Breast epithelium (tissue), 4 donors: ENCODE measurements at places on chromosomes 5 and 9. TPM values are rescaled to one million over a fixed set of nuclear protein-coding genes. Genes with fewer than 3 reads are reported as not detected.

- no peak overlapping the region for H3K4me3 ChIP-seq
- H3K36me3 ChIP-seq: no peaks in the 10 kb centered on the region
- DNase-seq: no peak
- no peaks in the 10 kb centered on the region for H3K4me1 ChIP-seq
- H3K27me3 ChIP-seq: no peaks in the 10 kb centered on the region
Measured at GRCh38 chr9:117963493-117964090, 259.4 kb downstream of the TLR4 start.

GRCh38 chr5:157470631-157471030 is 10.6 kb downstream of the NIPAL4 start:
- H3K27ac ChIP-seq: no peak overlapping the region
- H3K27me3 ChIP-seq: no peaks in the 10 kb centered on the region
- H3K4me1 ChIP-seq: no peaks in the 10 kb centered on the region
- no peak for DNase-seq
- no peak overlapping the region for H3K4me3 ChIP-seq

- H3K4me1 ChIP-seq: no peaks in the 10 kb centered on the region
- H3K36me3 ChIP-seq: no peaks in the 10 kb centered on the region
- peaks cover 30% of the 10 kb centered on the region for H3K27me3 ChIP-seq
- H3K27ac ChIP-seq: no peak overlapping the region
- DNase-seq: no peak
Measured at GRCh38 chr5:42948961-42949347, 91.2 kb downstream of the ANXA2R start.

- no peak overlapping the region for H3K4me3 ChIP-seq
- H3K27ac ChIP-seq: no peak overlapping the region
- no peaks in the 10 kb centered on the region for H3K27me3 ChIP-seq
- H3K36me3 ChIP-seq: no peaks in the 10 kb centered on the region
Measured at GRCh38 chr9:131721076-131721475, 18.8 kb downstream of the RAPGEF1 start.

GRCh38 chr9:71767776-71768321 is 464 bp downstream of the CEMIP2 start:
- peak; percentile 55 for DNase-seq
- H3K4me3 ChIP-seq: peak overlapping the region; percentile 83
- no peaks in the 10 kb centered on the region for H3K36me3 ChIP-seq
- peak overlapping the region; percentile 91 for H3K27ac ChIP-seq

- DNase-seq: peak; percentile 66
- no peaks in the 10 kb centered on the region for H3K36me3 ChIP-seq
- H3K27me3 ChIP-seq: no peaks in the 10 kb centered on the region
- H3K4me1 ChIP-seq: no peaks in the 10 kb centered on the region
- no peak overlapping the region for H3K4me3 ChIP-seq
Measured at GRCh38 chr9:84750152-84750865, 80.8 kb downstream of the NTRK2 start.

GRCh38 chr5:1649554-1649953 is 125.8 kb upstream of the LPCAT1 start:
- no peaks in the 10 kb centered on the region for H3K36me3 ChIP-seq
- H3K27me3 ChIP-seq: no peaks in the 10 kb centered on the region
- H3K27ac ChIP-seq: no peak overlapping the region

- H3K4me3 ChIP-seq: no peak overlapping the region
- H3K36me3 ChIP-seq: no peaks in the 10 kb centered on the region
- DNase-seq: no peak
- no peaks in the 10 kb centered on the region for H3K27me3 ChIP-seq
- H3K27ac ChIP-seq: no peak overlapping the region
Measured at GRCh38 chr5:62371409-62371808, 32.3 kb downstream of the DIMT1 start.

GRCh38 chr9:112719241-112719691 is 1.3 kb upstream of the INIP start:
- H3K4me1 ChIP-seq: no peaks in the 10 kb centered on the region
- H3K36me3 ChIP-seq: no peaks in the 10 kb centered on the region
- H3K27me3 ChIP-seq: no peaks in the 10 kb centered on the region
- no peak for DNase-seq
- no peak overlapping the region for H3K4me3 ChIP-seq
- peak overlapping the region; percentile 8 for H3K27ac ChIP-seq

DNA sequence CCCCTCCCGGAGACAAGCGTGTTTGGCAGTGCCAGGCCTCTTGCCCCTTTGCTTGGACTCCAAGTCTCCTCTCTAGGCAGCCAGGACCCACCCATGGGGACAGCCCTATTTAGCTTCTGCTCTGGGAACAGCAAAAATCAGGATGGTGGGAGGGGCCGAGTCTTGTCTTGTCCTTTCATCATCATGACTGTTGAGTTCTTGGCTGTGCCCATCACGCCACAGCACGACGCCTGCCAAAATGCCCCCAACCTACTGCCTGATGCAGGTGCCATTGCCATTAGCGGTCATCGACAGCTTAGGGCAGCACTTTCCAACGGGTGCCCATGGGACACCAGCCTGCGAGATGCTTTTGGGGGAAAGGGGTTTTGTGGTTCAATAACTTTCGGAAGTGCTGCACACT is 18.9 kb downstream of the PLPP7 start:
- no peak for DNase-seq
- no peak overlapping the region for H3K4me3 ChIP-seq
- H3K4me1 ChIP-seq: no peaks in the 10 kb centered on the region

DNA sequence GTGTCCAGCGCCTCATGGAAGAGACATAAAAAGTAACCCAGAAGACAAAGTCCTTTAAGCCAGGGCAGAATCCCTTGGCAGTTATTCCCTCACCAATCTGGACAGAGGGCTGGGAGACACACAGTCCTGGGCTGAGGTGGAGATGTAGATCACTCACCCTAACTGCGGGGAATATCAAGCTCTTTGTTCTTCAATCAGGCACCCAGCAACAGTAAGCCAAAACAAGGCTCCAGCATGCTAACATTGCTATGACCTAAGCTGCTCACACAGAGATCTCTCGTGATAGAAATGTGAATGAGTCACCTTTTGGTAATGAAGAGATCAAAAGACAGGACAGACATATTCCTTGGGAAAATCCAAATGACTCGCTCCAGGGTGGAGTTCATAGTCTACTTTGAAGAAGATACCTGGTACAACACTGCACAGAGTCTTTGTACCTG is 101.3 kb downstream of the FBN2 start:
- H3K36me3 ChIP-seq: no peaks in the 10 kb centered on the region
- no peak overlapping the region for H3K4me3 ChIP-seq
- H3K27me3 ChIP-seq: no peaks in the 10 kb centered on the region
- H3K4me1 ChIP-seq: no peaks in the 10 kb centered on the region
- no peak overlapping the region for H3K27ac ChIP-seq

GRCh38 chr5:98786191-98786853 is 12.9 kb downstream of the RGMB start:
- H3K27ac ChIP-seq: peak overlapping the region; percentile 81
- no peak overlapping the region for H3K4me3 ChIP-seq
- no peaks in the 10 kb centered on the region for H3K27me3 ChIP-seq
- no peak for DNase-seq
- no peaks in the 10 kb centered on the region for H3K36me3 ChIP-seq
- peaks cover 21% of the 10 kb centered on the region for H3K4me1 ChIP-seq

- DNase-seq: no peak
- no peaks in the 10 kb centered on the region for H3K36me3 ChIP-seq
- H3K4me1 ChIP-seq: no peaks in the 10 kb centered on the region
- no peak overlapping the region for H3K4me3 ChIP-seq
- no peaks in the 10 kb centered on the region for H3K27me3 ChIP-seq
Measured at GRCh38 chr5:82397741-82398320, 119.7 kb upstream of the RPS23 start.

- no peaks in the 10 kb centered on the region for H3K4me1 ChIP-seq
- no peaks in the 10 kb centered on the region for H3K36me3 ChIP-seq
- no peaks in the 10 kb centered on the region for H3K27me3 ChIP-seq
- H3K4me3 ChIP-seq: no peak overlapping the region
Measured at GRCh38 chr5:61790678-61791077, 458.6 kb downstream of the ZSWIM6 start.

- no peaks in the 10 kb centered on the region for H3K36me3 ChIP-seq
- DNase-seq: no peak
- no peaks in the 10 kb centered on the region for H3K27me3 ChIP-seq
- H3K27ac ChIP-seq: no peak overlapping the region
- no peak overlapping the region for H3K4me3 ChIP-seq
Measured at GRCh38 chr5:15604986-15605385, 105.0 kb downstream of the FBXL7 start.

- no peaks in the 10 kb centered on the region for H3K36me3 ChIP-seq
- H3K27ac ChIP-seq: no peak overlapping the region
- H3K4me1 ChIP-seq: no peaks in the 10 kb centered on the region
- no peaks in the 10 kb centered on the region for H3K27me3 ChIP-seq
- DNase-seq: no peak
- no peak overlapping the region for H3K4me3 ChIP-seq
Measured at GRCh38 chr5:152634586-152634985, 229.5 kb upstream of the NMUR2 start.

GRCh38 chr9:72858089-72858912 is 94.6 kb downstream of the ALDH1A1 start:
- no peak for DNase-seq
- no peaks in the 10 kb centered on the region for H3K36me3 ChIP-seq
- H3K4me3 ChIP-seq: no peak overlapping the region

GRCh38 chr9:120514405-120514804 is 65.6 kb downstream of the CDK5RAP2 start:
- H3K36me3 ChIP-seq: no peaks in the 10 kb centered on the region
- no peak overlapping the region for H3K4me3 ChIP-seq
- H3K4me1 ChIP-seq: no peaks in the 10 kb centered on the region
- DNase-seq: no peak
- no peak overlapping the region for H3K27ac ChIP-seq
- H3K27me3 ChIP-seq: no peaks in the 10 kb centered on the region

DNA sequence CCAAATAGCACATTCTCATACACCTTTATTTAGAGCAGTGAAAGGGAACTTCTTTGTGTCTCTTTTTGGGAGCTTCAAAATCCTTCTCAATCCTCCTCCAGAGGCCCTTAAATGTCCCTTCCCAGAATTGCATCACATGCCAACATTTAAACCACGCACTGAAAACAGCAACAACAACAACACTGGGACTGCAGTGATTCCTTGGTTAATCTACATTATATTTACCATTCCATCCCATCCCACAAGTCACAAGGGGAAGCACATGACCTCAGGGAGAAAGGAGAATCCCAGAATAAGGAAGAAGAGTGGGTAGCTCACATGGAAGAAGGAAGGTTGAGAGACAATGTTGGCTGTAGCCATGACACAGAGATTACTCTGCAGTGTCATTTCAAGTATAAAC is 41.1 kb downstream of the ELOVL7 start:
- no peak overlapping the region for H3K4me3 ChIP-seq
- no peaks in the 10 kb centered on the region for H3K27me3 ChIP-seq
- H3K4me1 ChIP-seq: no peaks in the 10 kb centered on the region
- H3K27ac ChIP-seq: no peak overlapping the region

DNA sequence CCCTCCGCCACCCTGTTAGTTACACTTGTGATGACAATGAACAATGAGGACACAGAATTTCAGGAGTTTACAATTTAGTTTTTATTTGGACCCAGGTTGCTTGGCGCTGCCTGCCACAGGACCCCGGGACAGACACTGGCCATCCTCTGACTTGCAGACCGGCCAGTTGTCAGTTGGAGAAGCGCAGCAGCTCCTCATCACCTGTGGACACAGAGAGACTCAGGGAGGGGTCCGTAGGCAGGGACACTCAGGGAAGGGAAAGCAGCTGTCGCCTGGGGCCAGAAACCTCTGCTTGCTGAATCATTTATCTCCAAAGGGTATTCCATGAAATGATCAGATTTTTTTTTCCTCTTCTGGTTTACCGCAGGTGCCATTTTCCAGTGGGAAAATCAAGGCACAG is 18.0 kb downstream of the AMBP start:
- no peaks in the 10 kb centered on the region for H3K4me1 ChIP-seq
- no peak for DNase-seq
- H3K4me3 ChIP-seq: no peak overlapping the region
- no peak overlapping the region for H3K27ac ChIP-seq

DNA sequence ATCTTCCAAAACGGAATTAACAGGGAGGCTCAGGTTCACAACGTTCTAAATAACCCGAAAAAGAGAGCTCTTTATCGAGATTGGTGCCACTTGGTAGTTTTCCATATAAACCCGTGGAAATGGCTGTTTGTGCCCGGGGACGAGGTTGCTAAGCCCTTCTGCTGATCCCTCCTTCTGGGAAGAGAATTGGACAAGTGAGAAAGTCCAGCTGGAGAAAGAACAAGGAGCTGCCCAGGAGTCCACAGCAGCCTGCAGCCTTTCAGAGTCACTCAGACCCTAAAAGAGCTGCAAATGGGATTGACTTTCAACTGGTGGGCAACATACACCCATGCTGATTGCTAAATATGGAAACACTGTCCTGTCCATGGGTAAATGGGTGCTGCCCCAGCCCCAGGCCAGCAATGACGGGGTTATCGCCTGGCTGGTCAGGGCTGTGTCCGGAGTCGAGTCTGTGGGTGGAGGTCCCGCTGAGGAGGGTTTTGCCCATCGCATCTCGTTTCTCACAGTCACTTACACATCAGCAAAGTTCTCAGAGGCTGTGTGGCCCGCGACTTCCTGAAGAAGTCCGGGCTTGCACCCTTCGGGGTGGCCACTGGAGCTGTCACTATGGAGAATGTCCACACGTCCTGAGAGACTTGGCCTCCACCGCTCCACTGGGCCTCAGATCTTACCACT is 40.7 kb upstream of the HSD17B3 start:
- H3K27ac ChIP-seq: no peak overlapping the region
- H3K4me1 ChIP-seq: no peaks in the 10 kb centered on the region
- no peaks in the 10 kb centered on the region for H3K27me3 ChIP-seq

DNA sequence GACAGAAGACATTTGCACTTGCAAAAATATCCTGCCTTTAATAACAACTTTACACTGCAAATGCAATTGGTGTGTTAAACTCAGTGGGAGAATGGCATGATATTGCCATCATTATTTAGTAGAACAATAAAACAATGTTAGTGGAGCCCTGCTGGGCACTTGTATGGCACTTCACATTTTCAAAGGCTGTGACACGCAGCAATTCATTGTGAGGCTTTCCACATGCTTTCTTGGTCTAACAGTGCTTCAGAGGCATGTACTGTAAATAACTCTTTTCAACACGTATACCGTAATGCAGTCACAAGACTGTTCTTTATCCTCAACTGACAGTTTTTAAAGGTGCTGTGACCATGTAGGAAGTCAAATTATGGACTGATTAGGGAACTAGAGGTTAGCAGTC is 155.5 kb upstream of the EPB41L4A start:
- DNase-seq: no peak
- no peaks in the 10 kb centered on the region for H3K36me3 ChIP-seq
- H3K27ac ChIP-seq: no peak overlapping the region
- no peaks in the 10 kb centered on the region for H3K4me1 ChIP-seq
- H3K27me3 ChIP-seq: no peaks in the 10 kb centered on the region
- H3K4me3 ChIP-seq: no peak overlapping the region

GRCh38 chr5:96336351-96336985 is 96.6 kb downstream of the PCSK1 start:
- H3K27ac ChIP-seq: peak overlapping the region; percentile 45
- DNase-seq: peak; percentile 78
- H3K4me1 ChIP-seq: peaks cover 5% of the 10 kb centered on the region
- H3K36me3 ChIP-seq: no peaks in the 10 kb centered on the region
- H3K27me3 ChIP-seq: no peaks in the 10 kb centered on the region

NIM1K gene
- 0.29 TPM for total RNA-seq

CDO1 gene
- 342 TPM for total RNA-seq

ACOT12 gene
- total RNA-seq: not detected

GABRP gene
- total RNA-seq: 241 TPM

GMCL2 gene
- total RNA-seq: not detected

PLCXD3 gene
- total RNA-seq: 2.0 TPM

FBP2 gene
- total RNA-seq: not detected

CARD19 gene
- total RNA-seq: 62.1 TPM

FAM221B gene
- total RNA-seq: 0.15 TPM

NMUR2 gene
- not detected for total RNA-seq

SNCAIP gene
- 15.4 TPM for total RNA-seq

NUTM2G gene
- not detected for total RNA-seq

SLC6A18 gene
- not detected for total RNA-seq

MCC gene
- total RNA-seq: 29.4 TPM

LHX3 gene
- total RNA-seq: not detected
